ENCODE measurements at places on chromosomes 5 and 9.
A peak's percentile ranks its signal among the peaks of the same experiment; 100 is the strongest.

DNA sequence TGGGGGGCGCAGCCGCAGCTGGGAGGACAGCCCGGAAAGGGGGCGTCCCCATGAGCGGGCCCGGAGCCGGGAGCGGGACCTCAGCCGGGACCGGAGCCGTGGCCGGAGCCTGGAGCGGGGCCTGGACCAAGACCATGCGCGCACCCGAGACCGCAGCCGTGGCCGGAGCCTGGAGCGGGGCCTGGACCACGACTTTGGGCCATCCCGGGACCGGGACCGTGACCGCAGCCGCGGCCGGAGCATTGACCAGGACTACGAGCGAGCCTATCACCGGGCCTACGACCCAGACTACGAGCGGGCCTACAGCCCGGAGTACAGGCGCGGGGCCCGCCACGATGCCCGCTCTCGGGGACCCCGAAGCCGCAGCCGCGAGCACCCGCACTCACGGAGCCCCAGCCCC lies 47.0 kb downstream of the TJP2 start:
- no peak for DNase-seq

DNA sequence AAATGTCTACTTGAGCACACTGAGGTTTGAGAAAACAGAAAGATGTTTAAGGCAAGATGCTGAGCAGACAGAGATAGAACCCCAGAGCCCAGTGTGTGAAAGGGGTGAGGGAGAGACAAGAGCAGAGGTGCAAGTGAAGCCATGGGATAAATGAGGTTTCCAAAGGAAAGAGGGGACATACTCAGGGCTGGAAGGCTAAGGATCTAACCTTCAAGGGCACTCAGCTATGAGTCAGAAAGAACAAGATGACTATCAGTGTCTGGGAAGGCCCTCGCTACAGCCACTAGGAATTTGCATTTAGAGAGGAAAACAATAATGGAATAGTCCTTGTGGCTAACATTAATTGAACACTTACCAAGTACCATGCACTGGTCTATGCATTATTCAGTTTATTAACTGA lies 113.7 kb downstream of the HTR4 start:
- DNase-seq: no peak

DNA sequence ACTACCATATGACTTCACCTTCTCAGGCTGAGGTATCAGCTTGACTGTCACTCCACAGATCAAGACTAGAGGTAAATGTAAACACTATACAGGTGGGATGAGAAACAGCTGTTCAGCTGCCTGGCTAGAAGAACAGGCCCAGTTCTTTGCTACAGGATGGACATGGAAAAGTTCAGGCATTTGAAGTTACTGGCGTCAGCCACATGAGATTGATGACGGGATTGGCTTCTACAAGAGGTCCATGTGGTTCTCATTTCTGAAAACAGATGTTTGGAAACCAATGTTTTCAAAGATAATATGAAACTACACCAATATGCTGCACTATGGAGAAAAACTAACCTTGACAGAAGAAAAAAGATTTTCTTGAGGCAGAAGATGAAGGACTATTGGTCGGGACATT lies 324.1 kb downstream of the CDH10 start:
- DNase-seq: no peak

GRCh38 chr9:76316069-76316468 lies 78.2 kb downstream of the RFK start:
- no peak for DNase-seq

DNA sequence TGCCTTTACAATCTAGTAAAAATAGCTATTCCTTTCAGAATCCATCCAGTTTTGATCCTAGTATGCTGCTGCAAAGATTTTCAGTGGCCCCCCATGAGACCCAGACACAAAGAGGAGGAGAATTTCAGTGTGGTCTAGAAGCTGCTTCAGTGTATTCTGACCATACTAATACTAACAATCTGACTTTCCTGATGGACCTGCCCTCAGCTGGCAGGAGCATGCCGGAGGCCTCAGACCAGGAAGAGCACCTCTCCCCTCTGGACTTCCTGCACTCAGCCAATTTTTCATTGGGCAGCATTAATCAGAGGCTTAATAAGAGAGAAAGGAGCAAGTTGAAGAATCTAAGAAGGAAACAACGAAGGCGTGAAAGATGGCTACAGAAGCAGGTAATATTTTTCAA lies 48.5 kb downstream of the RNF180 start:
- DNase-seq: no peak

- peak; percentile 2 for DNase-seq
Measured at GRCh38 chr9:72203205-72203803, 54.1 kb downstream of the GDA start.

- no peak for DNase-seq
Measured at GRCh38 chr9:10255758-10256157, 357.0 kb downstream of the PTPRD start.

DNA sequence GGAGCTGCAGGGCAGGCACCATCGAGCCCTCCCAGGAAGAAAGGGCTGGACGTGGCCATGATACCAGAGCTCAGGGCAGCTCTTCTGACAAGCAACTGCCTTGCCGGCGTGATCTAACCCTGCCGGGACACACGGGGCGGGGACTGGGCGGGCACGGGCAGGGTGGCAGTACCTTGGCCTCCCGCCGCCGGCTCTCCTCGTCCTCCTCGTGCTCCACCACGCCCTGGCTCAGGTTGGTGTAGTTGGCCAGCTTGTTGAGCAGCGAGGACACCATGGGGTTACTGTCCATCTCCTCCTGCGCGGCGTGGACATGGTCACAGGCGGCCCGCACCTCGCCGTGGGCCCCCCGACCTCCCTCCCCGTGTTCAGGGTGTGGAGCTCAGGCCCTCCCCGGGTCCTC lies 18.5 kb downstream of the SLC12A7 start:
- DNase-seq: no peak

DNA sequence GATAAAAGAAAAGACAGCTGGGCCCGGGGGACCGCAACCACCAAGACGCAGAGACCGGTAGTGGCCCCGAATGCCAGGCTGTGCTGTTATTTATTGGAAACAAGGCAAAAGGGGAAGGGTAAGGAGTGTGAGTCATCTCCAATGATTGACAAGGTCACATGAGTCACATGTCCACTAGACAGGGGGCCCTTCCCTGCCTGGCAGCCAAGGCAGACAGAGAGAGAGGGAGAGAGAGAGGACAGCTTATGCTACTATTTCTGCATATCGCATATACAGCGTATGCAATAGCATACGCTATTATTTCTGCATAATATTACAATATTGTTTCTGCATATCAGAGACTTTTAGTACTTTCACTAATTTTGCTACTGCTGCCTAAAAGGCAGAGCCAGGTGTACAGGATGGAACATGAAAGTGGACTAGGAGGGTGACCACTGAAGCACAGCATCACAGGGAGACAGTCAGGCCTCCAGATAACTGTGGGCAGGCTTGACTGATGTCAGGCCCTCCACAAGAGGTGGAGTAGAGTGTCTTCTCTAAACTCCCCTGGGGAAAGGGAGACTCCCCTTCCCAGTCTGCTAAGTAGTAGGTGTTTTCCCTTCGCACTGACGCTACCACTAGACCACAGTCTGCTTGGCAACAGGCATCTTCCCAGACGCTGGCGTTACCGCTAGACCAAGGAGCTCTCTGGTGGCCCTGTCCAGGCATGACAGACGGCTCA lies 50.3 kb downstream of the RFX3 start:
- DNase-seq: no peak

GRCh38 chr9:37966412-37967013 lies 62.6 kb upstream of the SLC25A51 start:
- no peak for DNase-seq

DNA sequence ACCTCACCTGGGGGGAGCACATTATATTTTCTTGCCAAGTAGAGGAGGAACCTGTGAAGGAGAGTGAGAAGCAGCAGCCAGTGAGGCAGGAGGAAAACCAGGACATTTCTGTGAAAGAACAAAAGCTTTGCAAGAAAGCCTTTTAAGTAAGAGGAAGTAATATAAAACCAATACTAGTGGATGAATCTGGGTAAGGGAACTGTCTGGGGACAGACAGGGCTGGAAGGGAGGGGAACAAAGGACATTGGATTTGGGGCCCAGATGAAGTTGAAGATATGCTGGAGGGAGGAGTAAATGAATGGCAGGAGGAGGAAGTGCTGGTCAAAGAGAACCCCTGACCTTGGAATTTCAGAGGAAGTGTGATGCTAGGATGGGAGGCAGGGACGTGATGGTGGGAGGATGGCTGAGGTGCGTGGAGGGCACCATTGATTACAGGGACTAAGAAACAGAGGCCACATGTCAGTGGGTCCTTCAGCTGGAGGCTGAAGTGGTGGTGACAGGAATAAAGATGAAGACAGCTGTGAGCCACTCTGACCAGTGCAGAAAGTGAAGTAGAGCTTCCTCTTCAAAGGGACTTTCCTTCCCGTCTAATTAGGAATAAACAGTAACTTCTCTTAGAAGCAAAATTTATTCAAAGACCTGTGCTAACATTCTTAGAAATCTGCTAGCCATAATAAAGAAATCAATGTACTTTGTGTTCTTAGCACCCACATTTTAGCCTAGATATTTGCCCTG lies 43.5 kb upstream of the FABP6 start:
- no peak for DNase-seq

DNA sequence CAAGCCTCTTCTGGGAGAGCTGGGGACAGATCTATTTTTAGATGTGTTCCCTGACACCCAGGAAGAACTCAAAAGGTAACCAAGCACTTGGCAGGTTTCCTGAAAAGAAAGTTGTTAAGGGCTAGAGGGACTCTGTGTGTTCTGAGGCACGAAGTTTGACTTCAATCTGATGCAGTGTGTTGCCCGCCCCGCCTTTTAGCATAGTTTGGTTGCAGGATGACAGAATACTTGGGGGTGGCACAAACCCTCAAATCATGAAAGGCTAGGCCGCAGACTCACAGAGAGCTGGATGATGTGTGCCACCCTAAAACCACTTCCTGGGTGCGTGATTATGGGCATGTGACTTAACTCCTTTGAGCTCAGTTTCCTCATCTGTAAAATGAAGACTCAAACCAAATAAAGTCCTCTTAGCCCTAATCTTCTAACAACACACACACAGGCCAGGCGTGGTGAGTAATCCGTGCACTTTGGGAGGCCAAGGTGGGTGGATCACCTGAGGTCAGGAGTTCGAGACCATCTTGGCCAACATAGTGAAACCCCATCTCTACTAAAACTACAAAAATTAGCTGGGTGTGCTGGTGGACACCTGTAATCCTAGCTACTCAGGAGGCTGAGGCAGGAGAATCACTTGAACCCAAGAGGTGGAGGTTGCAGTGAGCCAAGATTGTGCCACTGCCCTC lies 12.8 kb upstream of the NDFIP1 start:
- no peak for DNase-seq

- no peak for DNase-seq
Measured at GRCh38 chr9:38337181-38337580, 55.3 kb upstream of the ALDH1B1 start.

- DNase-seq: no peak
Measured at GRCh38 chr5:17269201-17269600, 51.8 kb downstream of the BASP1 start.

- DNase-seq: no peak
Measured at GRCh38 chr9:70229026-70229425, 29.8 kb upstream of the SMC5 start.

GRCh38 chr9:35826071-35826701 lies 2.3 kb downstream of the FAM221B start:
- peak; percentile 80 for DNase-seq

- no peak for DNase-seq
Measured at GRCh38 chr5:112179290-112179689, 239.8 kb downstream of the EPB41L4A start.

DNA sequence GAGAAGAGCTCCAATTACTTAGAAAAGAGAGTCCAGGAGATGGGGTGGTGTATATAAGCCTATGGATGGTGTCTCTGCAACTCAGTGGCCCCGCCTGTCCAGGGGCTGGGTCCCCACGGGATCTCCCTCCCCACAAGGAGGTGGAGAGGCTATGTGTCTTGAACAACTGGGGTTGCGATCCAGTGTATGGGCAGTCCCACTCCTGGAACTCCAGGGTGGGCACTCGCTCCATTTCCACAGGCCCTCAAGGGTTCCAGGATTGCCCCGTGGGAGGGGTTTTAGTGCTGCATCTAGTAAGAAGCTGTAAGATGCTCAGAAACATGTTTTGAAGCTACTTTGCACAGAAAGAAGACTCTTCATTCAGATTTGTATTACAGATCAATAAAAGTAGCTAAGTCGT lies 558 bp upstream of the SMAD5 start:
- no peak for DNase-seq

DNA sequence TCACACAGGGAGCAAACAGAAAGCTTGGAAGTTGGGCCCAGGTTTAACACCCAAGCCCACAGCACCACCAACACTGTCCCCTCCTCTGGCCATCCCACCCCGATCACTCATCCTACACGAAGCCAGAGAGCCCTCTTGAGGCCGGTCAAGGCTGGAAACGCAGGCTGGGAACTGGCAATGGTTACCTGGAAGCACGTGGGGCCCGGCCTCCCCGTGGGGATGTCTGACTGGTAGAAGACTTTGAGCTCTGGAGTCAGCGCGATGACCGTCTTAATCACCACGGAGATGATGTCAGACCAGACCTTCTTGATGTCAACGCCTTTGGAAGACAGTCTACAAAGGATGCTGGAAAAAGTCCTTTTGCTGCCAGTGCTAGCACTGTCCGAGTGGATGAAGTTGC lies 104.1 kb downstream of the TTLL11 start:
- DNase-seq: no peak

GRCh38 chr5:14281746-14282181 lies 138.6 kb downstream of the TRIO start:
- no peak for DNase-seq

DNA sequence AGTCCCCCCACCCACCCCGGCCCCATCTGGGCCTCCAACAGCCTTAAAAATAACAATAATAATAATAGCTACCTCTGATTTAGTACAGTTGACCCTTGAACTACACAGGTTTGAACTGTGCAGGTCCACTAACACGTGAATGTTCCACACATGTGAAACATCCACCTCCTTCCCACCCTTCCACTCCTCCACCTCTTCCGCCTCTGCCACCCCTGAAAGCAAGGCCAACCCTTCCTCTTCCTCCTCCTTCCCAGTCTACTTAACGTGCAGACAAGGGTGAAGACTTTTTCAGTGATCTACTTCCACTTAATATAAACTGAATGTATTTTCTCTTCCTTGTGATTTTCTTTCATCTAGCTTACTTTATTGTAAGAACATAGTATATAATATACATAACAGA lies 10.8 kb downstream of the PDGFRB start:
- DNase-seq: no peak

DNA sequence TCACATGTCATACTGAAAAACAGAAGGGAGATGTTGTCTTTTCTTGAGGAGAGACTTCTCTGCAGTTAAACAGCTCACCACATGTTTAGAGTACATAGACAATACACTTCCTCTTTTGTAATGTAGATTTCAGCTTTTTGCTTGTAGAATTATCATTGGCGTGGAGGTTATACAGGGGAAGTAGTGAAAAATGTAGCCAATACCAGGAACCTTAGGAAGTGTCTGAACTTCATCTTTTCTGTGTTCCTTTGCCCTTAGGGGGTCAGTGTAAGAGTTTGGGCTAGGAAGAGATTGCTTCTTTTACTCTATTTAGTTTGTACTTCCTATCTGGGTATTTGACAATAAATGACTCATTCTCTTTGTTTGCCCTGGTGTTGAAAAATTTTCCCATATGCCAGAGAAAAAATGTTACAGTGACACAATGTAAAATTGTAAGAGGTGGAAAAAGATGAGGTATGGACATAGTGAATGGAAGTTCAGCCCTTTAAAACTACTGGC lies 21.0 kb upstream of the CDKN2B start:
- no peak for DNase-seq

GRCh38 chr9:93132946-93133680 lies 938 bp downstream of the NINJ1 start:
- DNase-seq: no peak
